ENCODE measurements at places on chromosomes 7 and 10. TPM values are rescaled to one million over a fixed set of nuclear protein-coding genes. Genes with fewer than 3 reads are reported as not detected.

RHOBTB1 gene
- total RNA-seq = 10.3 TPM

GNG11 gene
- total RNA-seq = 59.0 TPM

ATAD1 gene
- total RNA-seq = 31.5 TPM

FAM185A gene
- total RNA-seq = 3.5 TPM

AASS gene
- total RNA-seq = 20.5 TPM

TAS2R41 gene
- total RNA-seq = not detected

CHN2 gene
- total RNA-seq = 2.6 TPM

MTERF1 gene
- total RNA-seq = 6.3 TPM

DNAJC1 gene
- 38.1 TPM for total RNA-seq

OR2A7 gene
- total RNA-seq = 0.89 TPM

PALD1 gene
- under 0.01 TPM for total RNA-seq

TBL2 gene
- 110 TPM for total RNA-seq

TMEM209 gene
- total RNA-seq = 11.9 TPM

SLC18A3 gene
- total RNA-seq = not detected

HKDC1 gene
- total RNA-seq = 0.29 TPM

DENND11 gene
- 1.6 TPM for total RNA-seq
